ENCODE measurements at places on chromosomes 3 and 15.

- no peak for DNase-seq
Measured at GRCh38 chr15:24823473-24823872, 131.3 kb upstream of the SNRPN start.

DNA sequence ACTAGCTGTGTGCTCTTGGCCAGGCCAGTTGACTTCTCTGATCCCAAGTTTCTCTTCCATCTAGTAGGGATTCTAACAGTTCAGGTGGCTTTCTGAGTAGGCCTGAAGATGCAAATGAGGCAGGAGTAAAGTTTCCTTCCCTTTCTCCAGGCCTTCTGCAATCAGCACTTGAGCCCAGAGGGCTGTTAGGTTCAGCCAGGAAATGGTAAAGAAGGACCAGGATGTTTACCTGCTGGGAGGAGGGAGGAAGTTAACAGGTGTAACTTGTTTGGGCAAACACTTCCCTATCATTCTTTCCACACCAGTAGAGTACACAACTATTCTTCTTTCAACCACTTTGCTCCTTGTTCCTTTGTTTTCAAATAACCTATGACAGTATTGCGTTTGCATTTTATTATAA lies 13.3 kb upstream of the TNFSF10 start:
- DNase-seq = no peak

GRCh38 chr3:44000586-44000985 lies 241.1 kb upstream of the TOPAZ1 start:
- DNase-seq = no peak

DNA sequence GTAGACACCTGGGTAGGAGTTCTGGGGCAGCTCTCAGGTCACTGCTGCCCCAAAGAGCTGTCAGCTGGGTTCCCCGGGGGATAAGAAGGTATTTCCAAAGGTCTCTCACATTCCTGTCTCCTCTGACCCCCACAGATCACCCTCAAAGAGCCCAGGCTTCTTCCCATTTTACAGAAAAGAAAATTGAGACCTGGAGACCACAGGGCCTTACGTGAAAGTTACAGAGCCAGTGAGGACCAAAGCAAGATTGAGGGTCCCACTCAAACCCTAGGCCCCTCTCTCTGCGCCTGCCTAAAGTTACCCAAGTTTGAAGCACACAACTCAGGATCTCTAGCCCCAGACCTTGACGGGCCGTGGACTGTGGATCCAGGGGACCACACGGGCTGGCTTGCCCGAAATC lies 3.9 kb upstream of the ATP2B2 start:
- no peak for DNase-seq

- DNase-seq = no peak
Measured at GRCh38 chr15:57824186-57824585, 117.7 kb downstream of the POLR2M start.

GRCh38 chr3:10855871-10856662 lies 40.0 kb downstream of the SLC6A11 start:
- no peak for DNase-seq

DNA sequence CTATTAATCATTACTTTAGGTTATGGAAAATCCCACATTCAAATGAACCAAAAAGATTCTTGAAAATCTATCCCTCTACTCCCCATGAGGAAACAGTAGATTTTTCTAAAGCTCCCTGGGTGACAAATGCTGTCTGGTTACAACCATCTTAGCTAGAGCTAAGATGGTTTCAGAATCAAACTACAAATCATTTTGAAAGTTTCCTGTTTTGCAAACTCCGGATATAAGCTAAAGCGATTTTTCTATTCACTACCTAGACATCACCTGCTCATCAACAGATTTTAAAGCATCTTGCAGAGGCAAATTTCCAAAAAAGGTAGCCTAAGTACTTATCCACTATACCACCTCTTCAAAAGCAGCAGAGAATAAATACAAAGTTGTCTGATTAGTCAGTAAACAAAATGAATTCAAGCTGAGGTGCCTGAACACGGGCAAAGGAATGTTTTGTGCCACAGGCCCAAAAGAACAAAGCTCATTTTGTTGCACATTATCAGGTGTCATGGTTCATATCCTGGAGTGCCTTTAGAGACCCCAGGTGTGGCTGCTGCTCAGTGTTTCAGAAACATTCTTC lies 204.9 kb downstream of the TNIK start:
- DNase-seq = no peak

GRCh38 chr3:108150200-108150599 lies 59.4 kb upstream of the CD47 start:
- no peak for DNase-seq

- no peak for DNase-seq
Measured at GRCh38 chr3:137709011-137709601, 55.0 kb upstream of the SOX14 start.

- no peak for DNase-seq
Measured at GRCh38 chr3:195823999-195824398, 12.3 kb upstream of the MUC4 start.

DNA sequence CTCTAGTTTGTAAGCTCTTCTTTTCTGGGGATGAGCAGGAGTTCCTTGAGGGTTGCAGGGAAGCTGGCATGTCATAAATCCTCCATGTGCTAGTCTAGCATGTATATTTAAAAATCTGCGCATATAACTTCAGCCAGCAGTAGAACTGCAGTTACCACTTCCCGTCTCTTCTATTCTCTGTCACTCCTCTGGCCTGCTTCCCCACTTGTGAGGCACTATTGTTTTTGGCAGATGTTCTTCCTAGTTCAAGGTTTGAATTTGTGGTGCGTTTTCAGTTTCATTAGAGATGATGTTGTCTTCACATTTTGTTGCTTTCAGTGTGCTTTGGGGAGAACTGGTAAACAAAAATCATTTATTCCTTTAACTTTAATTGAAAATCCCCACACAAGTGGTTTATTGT lies 169.1 kb upstream of the ZPLD1 start:
- no peak for DNase-seq

- no peak for DNase-seq
Measured at GRCh38 chr3:142174559-142174958, 25.2 kb upstream of the TFDP2 start.

GRCh38 chr3:186099178-186099577 lies 9.7 kb downstream of the ETV5 start:
- DNase-seq = no peak

GRCh38 chr3:105423397-105423796 lies 56.7 kb downstream of the ALCAM start:
- no peak for DNase-seq

GRCh38 chr15:69536726-69537512 lies 84.3 kb downstream of the RPLP1 start:
- DNase-seq = no peak

DNA sequence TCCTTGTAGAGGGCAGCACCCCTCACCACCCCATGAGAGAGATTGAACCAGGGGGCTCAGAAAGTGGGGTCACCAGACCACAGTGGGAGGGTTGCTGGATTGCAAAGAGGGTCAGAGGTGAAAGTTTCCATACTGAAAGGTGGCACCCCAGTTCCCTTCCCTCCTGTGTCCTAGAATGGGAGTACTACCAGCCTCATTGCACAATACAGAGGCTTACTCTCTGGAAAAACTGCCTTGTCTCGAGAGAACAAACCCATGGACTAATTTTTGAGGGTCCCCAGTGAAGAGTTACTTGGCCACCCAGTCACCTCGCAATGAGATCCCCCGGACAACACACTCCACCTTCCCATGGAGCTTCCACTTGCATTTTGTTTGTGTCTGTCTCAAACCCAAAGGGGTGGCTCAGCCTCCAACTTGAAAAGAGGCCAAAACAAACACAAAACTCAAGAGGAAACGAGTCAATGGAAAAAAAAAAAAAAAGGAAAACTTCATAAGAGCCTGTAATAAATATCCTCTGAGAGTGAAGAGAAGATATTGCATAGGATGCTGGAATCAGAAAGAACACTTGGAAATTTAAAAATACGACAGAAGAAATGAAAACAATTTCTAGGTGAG lies 18.6 kb downstream of the MESP2 start:
- no peak for DNase-seq

GRCh38 chr3:105365391-105366325 lies 1.1 kb upstream of the ALCAM start:
- DNase-seq = no peak

DNA sequence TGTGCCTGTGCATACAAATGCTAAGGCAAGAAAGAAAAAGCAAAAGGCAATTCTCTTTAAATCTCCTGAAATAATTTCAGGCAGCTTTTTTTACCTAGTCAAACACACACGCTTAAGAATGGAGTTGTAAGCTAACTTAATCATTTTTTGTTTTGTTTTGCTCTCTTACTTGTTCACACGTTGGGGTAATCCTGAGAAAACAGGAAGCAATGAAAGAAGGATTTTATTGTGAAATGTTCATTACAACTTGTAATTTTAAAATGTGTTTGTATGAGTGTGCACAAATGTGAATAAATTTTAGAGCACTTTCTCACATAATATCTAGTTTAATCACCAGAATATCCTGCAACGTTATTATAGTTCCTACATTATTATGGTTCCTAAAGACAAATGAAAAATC lies 263.8 kb downstream of the LPP start:
- DNase-seq = no peak

DNA sequence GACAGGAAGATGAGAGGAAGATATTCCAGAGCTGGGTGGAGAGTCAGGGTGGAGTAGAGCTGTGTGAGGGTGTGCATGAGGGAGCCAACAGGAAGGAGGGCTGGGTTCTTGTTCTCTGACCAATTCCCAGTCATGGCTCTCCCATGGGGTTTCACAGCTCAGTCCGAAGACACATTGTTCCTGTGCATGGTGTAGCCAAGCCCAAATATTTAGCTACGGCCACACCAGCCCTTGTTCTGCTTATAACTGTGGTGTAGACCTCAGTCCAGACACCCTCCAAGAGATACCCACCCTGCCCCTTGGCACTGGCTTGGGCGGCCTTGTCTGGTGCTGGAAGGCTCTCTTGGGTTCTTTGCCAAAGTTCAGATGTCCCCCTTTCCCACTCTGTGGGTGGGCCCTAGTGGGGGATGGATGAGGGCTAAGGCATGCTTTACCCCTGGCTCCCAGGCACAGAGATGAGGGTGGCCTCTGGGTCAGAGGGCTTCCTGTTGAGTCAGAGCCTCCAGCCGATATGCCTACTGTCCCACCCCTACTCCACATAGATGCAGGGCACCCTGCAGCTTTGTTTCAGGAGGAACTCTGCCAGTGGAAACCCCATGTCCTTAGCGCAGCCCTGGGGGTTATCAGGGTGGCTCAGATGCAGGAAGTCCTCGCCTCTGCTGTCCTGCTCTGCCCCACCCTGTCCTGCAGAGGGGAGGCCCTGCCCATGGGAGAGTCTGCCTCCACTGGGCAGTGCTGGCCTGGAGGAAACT lies 271.2 kb upstream of the CTDSPL start:
- DNase-seq = no peak

DNA sequence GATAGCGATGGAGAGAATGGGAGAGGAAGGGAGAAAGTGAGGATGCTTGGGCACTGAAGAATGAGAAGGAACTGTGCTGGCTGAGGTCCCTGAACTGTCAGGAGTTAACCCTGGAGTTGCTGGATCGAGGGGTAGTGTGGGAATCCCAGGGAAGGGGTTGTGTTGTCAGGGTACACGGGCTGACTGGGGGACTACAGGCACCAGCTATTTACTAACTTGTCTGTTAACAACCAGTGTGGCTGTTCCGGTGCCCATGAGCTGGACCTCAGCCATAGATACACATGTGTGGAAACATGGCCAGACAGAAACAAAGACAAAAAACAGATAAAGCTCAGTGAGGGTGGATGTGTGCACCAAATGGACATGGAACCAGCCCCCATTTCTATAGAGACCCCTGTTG lies 55.1 kb downstream of the GASK1A start:
- no peak for DNase-seq

DNA sequence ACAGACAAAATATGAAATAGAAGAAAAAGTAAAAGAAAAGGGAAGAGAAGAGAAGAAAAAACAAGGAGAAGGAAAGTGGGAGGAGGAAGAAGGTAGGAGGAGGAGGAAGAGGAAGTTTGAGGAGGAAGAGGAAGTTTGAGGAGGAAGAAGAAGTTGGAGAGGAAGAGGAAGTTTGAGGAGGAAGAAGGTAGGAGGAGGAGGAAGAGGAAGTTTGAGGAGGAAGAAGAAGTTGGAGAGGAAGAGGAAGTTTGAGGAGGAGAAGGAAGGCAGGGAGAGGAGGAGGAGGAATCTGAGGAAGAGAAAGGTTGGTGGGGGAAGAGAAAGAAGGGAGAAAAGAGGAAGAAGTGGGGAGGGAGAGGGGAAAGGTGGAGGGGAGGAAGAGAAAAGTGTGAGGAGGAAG lies 169.2 kb upstream of the RORA start:
- no peak for DNase-seq

DNA sequence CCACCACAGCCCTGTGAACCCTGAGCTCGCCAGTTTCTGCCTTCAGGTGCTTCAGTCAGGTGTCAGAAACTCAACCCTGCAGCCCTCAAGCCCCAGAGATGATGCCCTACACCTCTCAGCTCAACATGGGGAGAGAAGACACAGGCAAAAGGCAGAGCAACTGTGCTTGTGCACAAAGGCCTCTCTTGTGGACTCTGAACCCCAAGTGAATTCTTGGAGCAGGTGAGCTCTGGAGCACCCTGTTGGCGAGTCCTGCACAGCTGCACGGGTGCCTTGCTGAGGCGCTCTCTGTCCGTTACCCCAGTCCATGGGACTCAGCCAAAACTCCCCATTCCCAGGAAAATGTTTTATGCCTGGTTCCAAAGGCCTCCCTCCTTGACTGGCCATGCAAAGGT lies 197.0 kb downstream of the KLF13 start:
- no peak for DNase-seq

DNA sequence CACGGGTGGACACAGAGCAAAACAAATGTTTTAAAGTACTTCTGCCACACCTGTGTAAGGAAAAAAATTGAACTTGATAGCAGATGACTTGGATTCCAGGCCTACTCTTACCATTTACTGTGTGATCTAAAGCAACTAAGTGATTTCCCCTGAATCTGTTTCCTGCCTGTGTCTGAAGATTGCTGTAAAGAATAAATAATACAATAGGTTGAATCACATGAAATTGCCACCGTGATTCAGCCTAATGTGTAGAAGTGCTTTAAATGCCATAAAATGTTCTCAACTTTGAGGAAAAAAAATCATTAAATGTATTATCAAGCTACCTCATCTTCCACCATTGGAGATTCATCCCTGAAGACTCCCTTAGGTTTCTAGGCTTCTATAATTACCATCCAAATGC lies 27.6 kb upstream of the NUDT16 start:
- DNase-seq = no peak

GRCh38 chr3:138939561-138940241 lies 7.2 kb downstream of the FOXL2 start:
- no peak for DNase-seq

DNA sequence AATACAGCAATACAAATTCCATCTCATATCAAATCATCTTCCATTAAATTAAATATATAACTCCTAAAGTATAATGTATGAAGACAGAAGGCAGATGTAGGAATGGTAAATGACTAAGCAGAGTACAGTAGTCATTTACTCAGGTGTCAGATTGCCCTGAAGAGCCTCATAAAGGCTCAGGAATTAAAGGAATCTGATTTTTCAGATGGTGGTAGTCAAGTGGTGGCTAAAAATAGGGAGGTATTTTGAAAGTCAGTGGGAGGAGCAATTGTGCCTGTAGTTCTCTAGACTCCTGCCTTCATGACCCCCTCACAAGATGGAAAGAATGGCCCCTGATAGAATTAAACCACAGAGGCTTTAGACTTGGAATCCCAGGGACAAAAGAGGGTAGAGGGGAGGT lies 142.7 kb upstream of the SYNPR start:
- DNase-seq = no peak
